ENCODE measurements at places on chromosomes 11 and 22.

- DNase-seq, result no peak
Observed at GRCh38 chr11:20731676-20732215, 62.4 kb downstream of the NELL1 start.

DNA sequence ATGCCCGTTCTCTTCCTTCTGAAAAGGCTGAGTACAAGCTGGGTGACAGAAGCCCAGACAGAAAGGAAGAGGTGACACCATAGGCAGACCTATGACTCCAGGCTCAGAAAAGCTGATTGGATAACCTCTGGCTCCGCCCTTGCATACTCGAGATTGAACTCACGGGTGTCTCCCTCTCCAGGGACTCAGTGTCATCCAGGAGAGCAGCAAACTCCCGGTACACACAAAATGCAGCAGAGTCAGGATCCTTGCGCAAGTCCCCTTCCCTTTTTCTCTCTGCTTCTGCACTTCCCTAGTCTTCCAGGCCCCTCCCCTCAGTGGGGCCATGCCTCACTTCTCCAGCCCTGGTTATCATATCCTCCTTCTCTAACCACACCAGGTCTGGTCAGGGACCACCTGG lies 9.8 kb downstream of the SCN4B start:
- DNase-seq, result no peak

- no peak for DNase-seq
Observed at GRCh38 chr22:28250036-28250695, 331.1 kb upstream of the PITPNB start.

- no peak for DNase-seq
Observed at GRCh38 chr22:46788441-46789172, 26.2 kb downstream of the TBC1D22A start.

GRCh38 chr11:68776442-68777235 lies 25.3 kb upstream of the TESMIN start:
- DNase-seq, result no peak

- no peak for DNase-seq
Observed at GRCh38 chr11:107183953-107184352, 165.7 kb upstream of the GUCY1A2 start.

GRCh38 chr11:21511835-21512440 lies 680.9 kb upstream of the ANO5 start:
- DNase-seq, result no peak

- DNase-seq, result no peak
Observed at GRCh38 chr22:35394011-35394312, 6.0 kb upstream of the MCM5 start.

- no peak for DNase-seq
Observed at GRCh38 chr22:19579115-19579811, 55.1 kb upstream of the CLDN5 start.

- peak; percentile 67 for DNase-seq
Observed at GRCh38 chr11:94767701-94768601, at the start of gene AMOTL1. Gene AMOTL1, plus strand, starts transcription at chr11:94768356. Its CDS starts 156 bp downstream, at chr11:94768512.

GRCh38 chr11:76598426-76598839 lies 72.1 kb downstream of the LRRC32 start:
- DNase-seq, result no peak

- no peak for DNase-seq
Observed at GRCh38 chr11:56670984-56671383, 7.5 kb downstream of the OR5AR1 start.
